ENCODE measurements at places on chromosomes 7 and 10. TPM values are rescaled to one million over a fixed set of nuclear protein-coding genes. Genes with fewer than 3 reads are reported as not detected.

Gene SYT15B
- total RNA-seq, result 0.37 TPM

DNA sequence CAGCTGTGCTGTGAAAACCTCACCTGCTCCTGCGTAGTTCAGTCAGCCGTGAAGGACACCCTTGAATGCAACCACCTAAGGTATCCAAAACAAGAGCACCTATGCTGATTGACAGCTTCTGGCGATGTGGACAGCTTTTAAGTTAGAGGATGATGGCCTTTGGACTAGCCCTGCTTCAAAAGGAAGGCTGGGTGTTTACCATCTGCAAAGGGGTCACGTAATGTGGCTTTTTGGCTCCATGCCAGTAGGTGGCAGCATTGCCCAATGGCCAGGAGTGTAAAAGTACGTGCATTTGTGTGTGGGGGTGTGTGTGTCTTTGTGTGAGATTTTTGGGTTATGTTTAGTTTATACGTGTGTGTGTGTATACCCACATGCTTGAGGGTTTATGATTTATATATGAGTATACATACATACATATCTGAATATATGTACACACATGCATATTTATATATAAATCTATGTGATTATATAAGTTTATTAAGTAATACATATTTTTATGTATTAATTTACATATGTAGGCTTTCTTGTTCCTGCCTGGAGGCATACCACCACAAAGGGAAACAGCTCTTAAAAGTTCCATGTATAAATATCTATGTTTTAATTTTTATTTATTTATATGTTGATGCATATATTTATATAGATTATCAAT is 236.3 kb upstream of the ANKRD30A start:
- H3K36me3 ChIP-seq, result no peaks in the 10 kb centered on the region
- peak; percentile 8 for DNase-seq
- no peaks in the 10 kb centered on the region for H3K27me3 ChIP-seq
- H3K4me1 ChIP-seq, result no peaks in the 10 kb centered on the region

- no peaks in the 10 kb centered on the region for H3K36me3 ChIP-seq
- H3K4me3 ChIP-seq, result no peak overlapping the region
- no peaks in the 10 kb centered on the region for H3K4me1 ChIP-seq
- DNase-seq, result peak; percentile 43
- no peak overlapping the region for H3K27ac ChIP-seq
- no peaks in the 10 kb centered on the region for H3K27me3 ChIP-seq
Measured at GRCh38 chr7:55415173-55415778, 50.1 kb downstream of the LANCL2 start.

GRCh38 chr7:2444476-2444875 is 31.7 kb downstream of the GRIFIN start:
- H3K27ac ChIP-seq, result no peak overlapping the region
- no peaks in the 10 kb centered on the region for H3K27me3 ChIP-seq
- DNase-seq, result no peak

GRCh38 chr7:156100086-156100485 is 287.8 kb upstream of the SHH start:
- no peak overlapping the region for H3K27ac ChIP-seq
- no peak for DNase-seq
- no peak overlapping the region for H3K4me3 ChIP-seq
- peaks cover 18% of the 10 kb centered on the region for H3K4me1 ChIP-seq

Gene ZEB1
- 3.4 TPM for total RNA-seq

- H3K4me1 ChIP-seq, result no peaks in the 10 kb centered on the region
- no peaks in the 10 kb centered on the region for H3K36me3 ChIP-seq
Measured at GRCh38 chr10:35608328-35608672, 3.2 kb downstream of the GJD4 start.

Gene PTPRZ1
- total RNA-seq, result 0.25 TPM

DNA sequence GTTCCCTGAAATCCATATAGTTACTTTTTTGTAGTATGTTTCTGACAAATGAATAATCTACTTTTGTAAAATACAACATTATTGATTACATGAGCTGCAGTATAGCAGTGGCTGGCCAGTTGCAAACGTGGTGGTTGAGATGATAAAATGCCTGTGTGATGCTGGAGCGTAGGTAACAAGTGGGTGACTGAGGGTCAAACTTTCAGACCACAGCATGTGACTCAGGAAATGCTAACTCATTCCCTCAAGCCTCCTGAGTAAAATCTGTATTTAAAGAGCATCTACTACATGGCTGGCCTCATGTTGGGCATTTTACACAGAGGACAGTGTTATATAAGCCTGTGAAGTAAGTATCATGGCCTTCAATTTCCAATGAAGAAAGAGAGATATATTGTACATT is 585.2 kb downstream of the GRID1 start:
- DNase-seq, result no peak
- H3K27me3 ChIP-seq, result no peaks in the 10 kb centered on the region
- no peaks in the 10 kb centered on the region for H3K36me3 ChIP-seq
- no peak overlapping the region for H3K27ac ChIP-seq

- no peak for DNase-seq
- H3K36me3 ChIP-seq, result no peaks in the 10 kb centered on the region
- peak overlapping the region; percentile 79 for H3K4me3 ChIP-seq
- H3K4me1 ChIP-seq, result peaks cover 4% of the 10 kb centered on the region
- no peaks in the 10 kb centered on the region for H3K27me3 ChIP-seq
- H3K27ac ChIP-seq, result peak overlapping the region; percentile 91
Measured at GRCh38 chr7:33109758-33110238, 594 bp upstream of the RP9 start.

Gene CRCP
- total RNA-seq, result 28.4 TPM

Gene FAS
- 9.3 TPM for total RNA-seq

DNA sequence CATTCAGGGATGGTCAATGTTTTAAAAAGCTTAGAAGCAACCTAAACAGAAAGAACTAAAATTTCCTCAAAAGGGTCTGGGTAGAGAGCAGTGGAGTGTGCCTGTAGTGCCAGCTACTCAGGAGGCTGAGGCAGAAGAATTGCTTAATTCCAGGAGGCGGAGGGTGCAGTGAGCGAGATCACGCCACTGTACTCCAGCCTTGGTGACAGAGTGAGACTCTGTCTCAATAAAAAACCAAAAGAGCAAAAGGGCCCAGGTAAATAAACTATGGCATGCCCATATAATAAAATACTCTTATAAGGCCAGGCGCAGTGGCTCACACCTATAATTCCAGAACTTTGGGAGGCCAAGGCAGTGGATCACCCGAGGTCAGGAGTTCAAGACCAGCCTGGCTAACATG is 93.0 kb downstream of the DNMBP start:
- H3K4me3 ChIP-seq, result no peak overlapping the region
- peaks cover 47% of the 10 kb centered on the region for H3K4me1 ChIP-seq
- H3K36me3 ChIP-seq, result 0 out of 2 replicates have a peak, but pooled peaks cover 8% of the 10 kb centered on the region
- H3K27ac ChIP-seq, result no peak overlapping the region
- no peaks in the 10 kb centered on the region for H3K27me3 ChIP-seq
- no peak for DNase-seq

DNA sequence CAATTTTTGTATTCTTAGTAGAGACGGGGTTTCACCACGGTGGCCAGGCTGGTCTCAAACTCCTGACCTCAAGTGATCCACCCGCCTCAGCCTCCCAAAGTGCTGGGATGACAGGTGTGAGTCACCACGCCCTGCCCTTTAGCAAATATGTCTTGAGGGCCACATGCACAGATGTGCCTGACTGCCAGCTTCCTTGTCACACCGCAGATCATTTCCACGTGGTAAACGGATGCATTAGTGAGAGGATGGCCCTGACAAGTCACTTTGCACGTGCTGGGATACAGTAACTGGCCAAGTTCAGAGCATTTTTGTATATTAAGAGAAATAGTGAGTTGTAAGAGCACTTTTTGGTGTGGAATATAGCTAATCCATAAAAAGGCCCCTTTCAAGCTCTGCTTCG is 44.3 kb upstream of the FAM180A start:
- H3K36me3 ChIP-seq, result no peaks in the 10 kb centered on the region
- no peaks in the 10 kb centered on the region for H3K27me3 ChIP-seq
- H3K4me3 ChIP-seq, result no peak overlapping the region
- DNase-seq, result no peak
- H3K27ac ChIP-seq, result no peak overlapping the region

- no peak for DNase-seq
- H3K4me1 ChIP-seq, result peaks cover 7% of the 10 kb centered on the region
- H3K27ac ChIP-seq, result no peak overlapping the region
- no peaks in the 10 kb centered on the region for H3K27me3 ChIP-seq
Measured at GRCh38 chr10:95688648-95689047, 5.1 kb downstream of the TCTN3 start.
